ENCODE measurements at places on chromosomes 3 and 15.

DNA sequence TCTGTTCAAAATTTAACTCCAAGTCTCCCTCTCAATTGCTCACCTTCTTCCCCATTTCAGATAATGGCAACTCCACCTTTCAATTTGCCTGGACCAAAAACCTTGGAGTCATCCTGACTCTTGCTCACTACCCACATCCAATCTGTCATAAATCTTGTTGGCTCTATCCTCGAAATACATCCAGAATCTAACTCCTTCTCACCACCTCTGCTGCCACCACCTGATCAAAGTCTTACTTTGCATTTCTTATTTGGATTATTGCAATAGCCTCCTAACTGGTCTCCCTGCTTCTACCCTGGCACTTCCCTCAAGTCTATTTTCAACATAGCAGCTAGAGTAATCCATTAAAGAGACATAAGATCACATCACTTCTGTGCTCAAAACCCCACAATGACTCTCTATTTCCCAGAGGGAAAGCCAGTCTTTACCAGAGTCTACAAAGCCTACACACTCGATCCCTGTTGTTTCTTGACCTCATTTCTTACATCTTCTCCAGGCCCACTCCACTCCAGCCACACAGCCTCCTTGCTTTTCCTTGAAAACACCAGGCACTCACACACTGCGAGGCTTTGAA lies 86.6 kb downstream of the GPR156 start:
- DNase-seq, result peak; percentile 14

DNA sequence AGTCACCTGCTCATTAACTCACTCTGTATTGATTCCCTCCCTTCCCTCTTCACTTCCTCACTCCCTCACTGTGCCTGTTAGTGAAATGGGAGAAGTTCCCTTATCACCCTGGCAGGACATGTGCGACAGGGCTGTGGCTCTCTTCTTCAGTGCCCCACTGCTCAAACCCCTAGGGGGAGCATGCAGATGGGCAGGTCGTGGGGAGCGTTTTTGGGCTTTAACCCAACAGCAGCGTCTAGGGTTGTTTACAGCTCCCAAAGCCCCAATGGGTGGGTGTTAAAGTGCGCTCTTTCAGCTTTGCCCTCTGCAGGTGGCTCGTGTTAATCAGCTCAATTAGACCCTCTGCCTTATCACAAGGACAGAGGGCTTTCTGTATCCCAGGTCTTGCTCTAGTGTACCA lies 447.8 kb upstream of the PROK2 start:
- DNase-seq, result no peak

DNA sequence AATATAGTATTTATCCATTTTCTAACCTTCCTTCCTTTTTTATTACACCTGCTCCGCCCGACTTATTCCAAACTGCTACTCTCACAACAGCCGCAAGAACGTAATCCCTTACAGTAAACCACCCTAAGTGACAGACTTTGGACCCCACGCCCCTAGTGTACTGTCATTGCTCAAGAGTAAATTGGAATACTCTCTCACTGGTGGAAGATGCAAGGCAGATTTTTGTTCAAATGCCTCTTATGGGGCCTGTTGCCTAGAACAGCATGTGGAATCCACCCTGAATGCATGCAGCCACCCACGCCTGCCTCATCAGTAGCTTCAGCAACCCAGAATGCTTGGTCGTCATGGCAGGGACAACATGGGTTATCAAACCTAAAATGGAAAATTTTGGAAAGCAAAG lies 226.2 kb upstream of the ST8SIA2 start:
- no peak for DNase-seq

DNA sequence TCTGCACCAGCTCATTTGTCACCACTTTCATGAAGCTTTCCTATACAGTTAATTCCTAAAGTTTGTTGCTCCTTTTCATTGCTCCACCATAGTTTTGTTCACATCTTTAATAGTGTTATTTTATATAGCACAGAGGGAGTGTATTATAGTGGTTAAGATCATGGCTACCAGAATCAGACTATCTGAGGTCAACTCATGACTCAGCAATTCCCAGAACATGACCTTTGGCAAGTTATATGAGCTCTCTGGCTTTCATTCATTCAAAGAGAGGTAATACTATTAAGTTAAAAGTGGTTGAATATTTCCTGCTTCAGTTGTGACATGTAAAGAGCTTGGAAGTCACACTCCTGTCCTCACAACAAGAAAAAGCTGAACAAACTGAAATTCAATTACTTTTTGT lies 1073.5 kb downstream of the NAALADL2 start:
- no peak for DNase-seq

DNA sequence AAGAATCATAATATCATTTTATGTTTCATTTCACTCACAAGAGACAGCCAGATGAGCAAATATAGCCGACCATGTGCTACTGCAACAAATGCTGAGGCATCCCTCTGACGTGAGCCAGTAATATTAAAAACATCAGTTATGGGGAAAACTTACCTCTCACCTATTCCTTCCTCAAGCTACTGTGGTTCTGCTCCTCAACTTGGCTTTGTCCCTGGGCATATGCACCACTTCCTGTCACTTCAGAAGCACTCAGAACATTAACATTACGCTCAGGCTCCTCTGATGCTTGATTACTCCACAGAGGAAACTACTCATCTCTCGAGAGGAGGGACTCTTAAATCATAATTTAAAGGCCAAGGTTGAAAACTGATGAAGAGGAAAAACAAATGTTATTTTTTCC lies 457.0 kb upstream of the ALCAM start:
- DNase-seq, result no peak

DNA sequence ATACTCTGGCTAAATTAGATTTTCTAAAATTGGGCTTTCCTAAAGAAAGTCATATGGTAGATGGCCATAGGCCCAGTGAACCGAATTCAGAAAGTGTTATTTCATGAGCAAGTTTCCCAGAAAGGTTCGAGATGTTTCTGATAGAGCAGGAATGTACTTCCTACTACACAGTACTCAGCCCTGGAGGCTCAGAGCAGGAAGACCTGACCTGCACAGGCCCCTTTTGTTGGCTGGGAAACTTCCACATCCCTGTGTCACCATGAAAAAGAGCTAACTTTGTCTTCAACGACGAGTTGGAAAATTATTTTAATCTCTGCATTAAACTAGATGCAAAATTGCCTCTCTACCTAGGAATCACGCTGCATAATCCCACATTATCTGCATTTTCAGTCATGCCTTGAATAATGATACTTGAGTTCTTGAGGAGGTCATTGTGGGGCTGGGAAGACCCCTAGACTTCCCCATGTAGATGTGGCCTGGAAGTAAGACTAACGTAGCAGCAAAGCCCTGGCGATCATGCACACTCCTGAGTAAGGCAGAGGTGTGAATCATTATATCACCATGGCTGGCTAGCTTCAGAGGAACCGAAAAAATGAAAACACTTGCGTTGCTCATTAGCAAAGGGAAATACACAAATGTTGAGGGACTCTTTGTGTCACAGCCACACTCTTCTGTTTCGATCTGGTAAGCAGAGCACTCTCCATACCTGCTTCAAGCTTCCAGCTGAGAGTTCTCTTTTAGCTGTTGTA lies 47.1 kb downstream of the CMTM7 start:
- DNase-seq, result no peak

DNA sequence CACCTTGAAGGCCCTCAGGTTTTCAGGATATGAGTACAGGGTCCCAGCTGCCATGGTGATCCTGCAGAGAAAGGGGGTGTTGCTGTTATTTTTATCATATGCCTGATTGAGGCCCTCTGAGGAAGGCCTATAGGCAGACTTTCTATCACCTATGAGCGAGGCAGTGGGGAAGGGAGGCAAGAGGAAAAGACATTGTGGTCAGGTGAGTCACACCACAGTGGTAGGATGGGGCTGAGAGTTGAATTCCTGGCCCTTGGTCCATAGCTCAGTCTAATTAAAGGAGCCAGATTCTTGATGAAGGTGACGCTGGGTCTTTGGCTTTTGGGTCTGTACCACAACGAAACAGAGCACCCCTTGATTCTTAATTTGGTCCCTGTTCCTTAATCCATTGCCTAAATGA lies 72.7 kb downstream of the ZNF621 start:
- no peak for DNase-seq

DNA sequence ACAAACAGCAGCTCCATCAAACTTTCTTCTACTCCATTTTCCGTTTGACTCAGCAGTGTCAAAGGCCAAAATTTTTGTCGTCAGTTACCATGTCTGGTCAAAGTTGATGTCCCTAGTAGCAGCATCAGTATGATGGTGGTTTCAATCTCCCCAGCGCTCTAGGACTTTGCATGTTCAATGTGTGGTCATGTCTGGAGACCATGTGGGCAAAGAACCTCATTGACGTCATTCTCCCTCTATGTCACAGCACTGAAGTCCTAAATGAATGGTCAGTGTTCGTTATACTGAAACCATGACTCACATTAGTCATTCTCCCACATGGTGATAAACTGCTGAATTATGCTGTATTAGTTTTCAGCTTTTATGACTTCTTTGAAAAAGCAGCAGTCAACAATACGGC lies 23.2 kb downstream of the SHC4 start:
- no peak for DNase-seq

DNA sequence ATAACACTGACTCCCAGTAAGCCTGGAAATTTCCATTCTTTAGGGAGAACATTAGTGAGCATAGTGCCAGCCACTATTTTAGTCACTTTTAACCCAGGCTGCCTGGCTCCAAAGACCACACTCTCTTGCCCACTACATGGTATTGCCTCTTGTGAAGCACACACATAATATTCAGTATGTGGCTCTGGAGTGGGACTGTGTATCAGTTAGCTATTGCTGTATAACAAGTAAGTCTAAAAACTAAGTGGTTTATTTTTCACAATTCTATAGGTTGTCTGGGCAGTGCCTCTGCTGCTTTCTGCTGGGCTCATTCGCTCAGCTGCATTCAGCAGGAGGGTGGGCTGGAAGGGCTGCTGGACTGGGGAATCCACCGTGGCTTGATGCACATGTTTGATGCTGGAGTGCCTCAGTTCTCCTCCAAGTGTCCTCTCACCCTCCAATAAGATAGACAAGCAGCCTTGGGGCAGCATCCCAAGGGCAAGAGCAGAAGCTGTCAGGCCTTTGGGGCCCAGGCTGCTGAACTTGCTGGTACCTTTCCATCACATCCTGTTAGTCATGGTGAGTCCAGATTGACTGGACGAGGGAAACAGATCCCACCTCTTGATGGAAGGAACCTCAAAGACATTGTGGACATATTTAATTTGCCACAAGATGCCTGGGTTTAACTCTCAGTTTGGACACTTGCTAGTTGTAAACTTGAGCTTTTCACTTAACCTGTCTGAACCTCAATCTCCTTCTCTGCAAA lies 66.6 kb upstream of the TLE3 start:
- no peak for DNase-seq

Measured in CD4-positive, alpha-beta T cell treated with Interleukin-10 for 1 hour (primary cell).